ENCODE measurements at places on chromosomes 7 and 10. TPM values are rescaled to one million over a fixed set of nuclear protein-coding genes. Genes with fewer than 3 reads are reported as not detected.
A peak's percentile ranks its signal among the peaks of the same experiment; 100 is the strongest.

Gene STOX1
- total RNA-seq = 0.36 TPM

- H3K4me3 ChIP-seq = no peak overlapping the region
- peaks cover 25% of the 10 kb centered on the region for H3K4me1 ChIP-seq
- H3K36me3 ChIP-seq = no peaks in the 10 kb centered on the region
Measured at GRCh38 chr7:2105917-2106316, 126.8 kb downstream of the MAD1L1 start.

GRCh38 chr7:5422396-5423305 is 983 bp downstream of the TNRC18 start:
- peaks cover 59% of the 10 kb centered on the region for H3K27me3 ChIP-seq
- peaks cover 44% of the 10 kb centered on the region for H3K4me1 ChIP-seq
- DNase-seq = no peak
- no peak overlapping the region for H3K27ac ChIP-seq
- H3K36me3 ChIP-seq = no peaks in the 10 kb centered on the region

DNA sequence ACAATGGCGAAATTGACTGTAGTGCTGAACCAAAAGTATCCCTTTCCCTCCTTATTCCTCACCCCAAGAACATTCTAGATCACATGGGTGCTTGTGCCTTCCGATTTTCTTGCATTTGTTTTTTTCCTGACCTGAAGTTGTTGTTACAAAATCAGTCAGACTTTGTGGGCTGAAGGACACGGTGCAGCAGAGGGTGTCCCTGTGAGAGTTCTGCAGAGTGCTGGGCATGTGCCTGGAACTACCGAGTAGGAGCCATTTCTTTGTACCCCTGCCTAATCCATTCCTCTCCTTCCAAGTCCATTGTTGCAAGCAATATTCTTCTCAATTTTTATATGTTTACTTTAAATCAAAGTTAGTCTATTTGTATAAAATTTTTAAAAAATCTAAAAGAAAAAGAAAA is 35.3 kb upstream of the GJD4 start:
- no peak overlapping the region for H3K4me3 ChIP-seq
- no peaks in the 10 kb centered on the region for H3K27me3 ChIP-seq
- DNase-seq = no peak
- no peak overlapping the region for H3K27ac ChIP-seq

DNA sequence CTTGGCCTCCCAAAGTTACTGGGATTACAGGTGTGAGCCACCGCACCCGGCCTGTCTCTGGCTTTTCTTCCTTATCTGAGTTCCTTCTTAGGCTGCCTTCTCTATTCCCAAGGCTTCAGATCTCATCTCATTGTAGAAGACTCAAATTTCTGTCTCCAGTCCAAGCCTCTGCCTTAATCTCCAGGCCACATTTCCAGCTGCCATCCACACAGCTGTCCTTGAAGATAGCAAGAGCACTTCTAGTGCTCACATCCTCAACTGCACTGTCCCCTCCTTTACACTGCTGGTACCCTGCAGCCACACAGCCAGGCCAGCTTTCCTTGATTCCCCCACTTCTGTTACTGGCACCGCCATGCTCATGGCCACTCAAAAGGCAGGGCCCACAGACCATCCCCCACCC is 35.6 kb downstream of the POLL start:
- peaks cover 11% of the 10 kb centered on the region for H3K4me1 ChIP-seq
- H3K36me3 ChIP-seq = peaks cover 12% of the 10 kb centered on the region
- DNase-seq = no peak
- H3K4me3 ChIP-seq = no peak overlapping the region

- H3K4me3 ChIP-seq = peak within 1 kb of the TSS; percentile 98
- DNase-seq = peak; percentile 69
- peak within 1 kb of the TSS; percentile 100 for H3K27ac ChIP-seq
- peaks cover 18% of the 10 kb centered on the region for H3K36me3 ChIP-seq
- peaks cover 37% of the 10 kb centered on the region for H3K4me1 ChIP-seq
Measured at GRCh38 chr10:102644066-102644645, at the start of gene TRIM8. Gene TRIM8, plus strand, starts transcription at chr10:102644479. Its CDS starts 139 bp downstream, at chr10:102644618.

DNA sequence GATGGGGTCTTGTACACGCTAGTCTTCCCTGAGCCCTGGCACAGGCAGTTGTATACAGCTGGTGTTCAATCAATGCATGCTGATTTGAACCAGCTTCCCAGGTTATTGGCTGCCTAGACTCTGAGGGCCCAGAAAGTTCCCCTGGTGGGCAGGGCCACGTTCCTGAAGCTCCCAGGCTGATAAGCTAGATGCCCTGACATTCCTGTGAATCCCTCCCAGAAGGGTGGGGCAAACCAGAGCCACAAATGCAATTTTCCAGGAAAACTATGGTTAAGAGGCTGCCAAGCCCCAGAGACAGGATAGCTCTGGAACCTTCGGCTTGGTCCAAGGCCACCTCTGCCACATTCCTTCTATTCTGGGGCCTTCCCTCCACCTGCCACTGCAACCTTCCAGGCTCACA is 78.2 kb downstream of the FAM53B start:
- H3K4me1 ChIP-seq = peaks cover 45% of the 10 kb centered on the region
- H3K4me3 ChIP-seq = no peak overlapping the region
- DNase-seq = no peak
- no peaks in the 10 kb centered on the region for H3K27me3 ChIP-seq
- no peak overlapping the region for H3K27ac ChIP-seq
- H3K36me3 ChIP-seq = no peaks in the 10 kb centered on the region

- peak; percentile 68 for DNase-seq
- no peaks in the 10 kb centered on the region for H3K27me3 ChIP-seq
- H3K27ac ChIP-seq = peak overlapping the region; percentile 79
- H3K4me1 ChIP-seq = peaks cover 27% of the 10 kb centered on the region
Measured at GRCh38 chr10:92291921-92292845, 1.2 kb downstream of the MARCHF5 start.

DNA sequence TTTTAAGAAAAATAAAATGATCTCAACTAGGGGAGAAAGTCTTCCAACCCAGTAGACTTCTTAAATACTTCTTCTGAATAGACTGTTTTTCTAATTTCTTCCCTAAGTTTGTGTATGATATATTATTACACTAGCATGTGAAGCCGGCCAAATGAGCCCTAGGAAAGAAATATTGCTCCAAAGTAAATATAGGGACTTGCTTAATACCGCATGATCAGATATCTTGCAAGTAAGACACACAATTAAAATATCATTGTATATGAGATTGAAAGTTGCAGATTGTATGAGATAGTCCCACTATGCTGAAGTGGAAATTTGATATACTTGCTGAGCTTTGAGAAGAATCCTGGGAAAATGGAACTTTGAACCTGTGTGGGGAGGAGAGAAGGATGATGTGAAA is 225.7 kb downstream of the BAMBI start:
- no peaks in the 10 kb centered on the region for H3K4me1 ChIP-seq
- H3K27ac ChIP-seq = no peak overlapping the region
- H3K36me3 ChIP-seq = no peaks in the 10 kb centered on the region
- no peaks in the 10 kb centered on the region for H3K27me3 ChIP-seq
- DNase-seq = no peak
- H3K4me3 ChIP-seq = no peak overlapping the region

DNA sequence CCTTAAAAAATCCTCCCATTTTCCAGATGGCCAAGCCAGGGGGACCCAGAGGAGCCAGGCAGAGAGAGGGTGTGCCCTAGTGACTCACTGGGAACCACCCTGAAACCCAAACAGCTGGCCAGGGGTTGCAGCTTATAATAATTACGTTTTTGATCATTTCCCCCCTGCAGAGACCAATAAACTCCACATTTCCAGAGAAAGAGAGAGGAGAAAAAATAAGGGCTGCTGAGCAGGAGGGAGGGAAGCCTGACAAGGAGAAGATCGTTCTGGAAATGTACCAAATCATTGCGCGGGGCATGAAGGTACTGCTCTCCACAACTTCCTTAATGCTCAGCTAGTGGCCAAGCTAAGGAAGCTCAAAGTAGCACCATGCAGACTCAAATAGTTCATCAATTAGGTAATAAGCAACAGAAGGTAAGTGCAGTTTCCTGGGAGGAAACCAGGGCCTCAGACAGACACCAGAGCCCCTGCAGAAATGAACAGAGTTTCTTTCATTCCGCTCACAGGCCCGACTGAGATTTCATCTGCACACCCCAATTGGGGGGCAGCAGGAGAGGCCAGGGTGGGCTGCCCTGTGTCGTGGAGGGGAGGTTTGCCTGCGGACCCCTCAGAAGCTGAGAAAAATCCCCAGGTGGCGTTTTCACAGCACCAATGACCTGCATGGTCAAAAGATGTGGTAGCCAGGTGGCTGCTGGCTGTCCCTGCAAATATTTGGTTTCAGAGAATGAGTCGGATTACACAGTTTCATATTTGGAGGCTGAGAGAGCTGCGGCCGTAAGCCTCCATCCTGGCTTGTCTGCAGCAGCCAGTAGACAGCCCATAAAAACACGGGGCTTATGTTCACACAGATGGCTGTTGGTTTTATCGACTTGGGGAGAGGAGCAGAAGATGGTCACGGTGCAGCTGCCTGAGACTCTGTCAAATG is 153.2 kb upstream of the LYZL2 start:
- H3K27ac ChIP-seq = no peak overlapping the region
- no peaks in the 10 kb centered on the region for H3K36me3 ChIP-seq
- H3K4me1 ChIP-seq = peaks cover 10% of the 10 kb centered on the region
- H3K27me3 ChIP-seq = no peaks in the 10 kb centered on the region

GRCh38 chr10:47028466-47028865 is 117.2 kb downstream of the PTPN20 start:
- no peak overlapping the region for H3K4me3 ChIP-seq
- H3K27me3 ChIP-seq = peaks cover 5% of the 10 kb centered on the region
- H3K4me1 ChIP-seq = no peaks in the 10 kb centered on the region
- H3K36me3 ChIP-seq = no peaks in the 10 kb centered on the region

DNA sequence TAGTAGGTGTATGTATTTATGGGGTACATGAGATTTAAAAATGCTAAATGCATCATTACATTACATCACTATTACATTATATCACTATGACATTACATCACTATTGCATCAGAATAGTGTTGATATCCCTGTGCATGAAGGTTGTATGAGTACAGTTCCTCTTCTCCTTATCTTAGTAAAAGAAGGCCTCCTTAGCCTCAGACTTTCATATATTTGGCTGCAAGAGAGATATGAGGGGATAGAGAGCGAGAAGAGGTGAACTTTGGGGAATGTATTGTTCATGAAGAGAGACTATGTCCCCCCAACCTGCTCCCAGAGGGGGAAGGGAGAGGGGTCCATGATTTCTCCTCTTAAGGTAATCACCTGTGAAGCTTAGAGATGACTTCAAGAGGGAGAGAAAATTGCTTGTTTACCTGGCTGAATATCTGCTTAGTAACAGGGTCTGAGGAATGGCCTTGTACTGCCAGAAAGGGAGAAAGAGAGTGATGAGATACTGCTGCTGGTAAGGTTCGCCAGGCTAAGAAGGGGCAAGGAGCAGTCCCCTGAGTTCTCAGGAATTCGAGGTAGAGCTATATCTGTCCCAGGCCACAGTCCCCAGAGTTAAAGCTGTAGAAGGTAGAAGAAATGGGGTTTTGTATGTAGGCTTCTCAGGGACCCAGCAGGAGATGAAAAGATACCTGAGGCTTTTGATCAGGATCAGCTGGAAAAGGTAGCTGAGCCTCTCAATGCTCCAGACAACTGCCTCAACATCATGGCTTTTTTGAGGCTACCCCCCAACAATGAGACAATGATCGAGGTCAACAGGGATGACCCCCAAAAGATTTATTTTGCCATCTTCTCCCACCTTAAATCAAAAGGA is 168.4 kb upstream of the WNT16 start:
- H3K27me3 ChIP-seq = peaks cover 4% of the 10 kb centered on the region
- H3K27ac ChIP-seq = no peak overlapping the region
- no peaks in the 10 kb centered on the region for H3K4me1 ChIP-seq
- H3K4me3 ChIP-seq = no peak overlapping the region
- H3K36me3 ChIP-seq = no peaks in the 10 kb centered on the region
